ENCODE measurements at places on chromosomes 3 and 15.

DNA sequence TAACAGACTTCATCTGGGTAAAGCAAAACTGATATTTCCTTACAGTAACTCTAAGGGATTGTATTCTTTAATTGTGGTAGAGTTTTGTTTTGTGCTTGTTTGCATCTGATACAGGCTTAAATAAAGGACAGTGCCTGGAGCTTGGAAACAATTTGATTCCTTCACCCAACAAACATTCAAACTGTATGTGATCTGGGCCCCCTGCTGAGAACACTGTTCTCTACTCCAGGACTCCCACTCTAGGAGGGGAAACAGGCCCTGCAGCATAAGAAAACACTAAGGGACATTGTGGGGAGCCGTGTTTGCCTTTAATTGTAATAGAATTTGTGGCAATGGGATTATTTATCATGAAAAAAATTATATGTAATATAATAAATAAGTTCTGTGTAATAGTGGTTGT, 56.9 kb downstream of the CTDSPL start:
- no peak for ATAC-seq

GRCh38 chr3:178492491-178492890, 43.7 kb upstream of the KCNMB2 start:
- ATAC-seq = no peak

GRCh38 chr3:7588236-7588635, 727.3 kb downstream of the GRM7 start:
- ATAC-seq = no peak

DNA sequence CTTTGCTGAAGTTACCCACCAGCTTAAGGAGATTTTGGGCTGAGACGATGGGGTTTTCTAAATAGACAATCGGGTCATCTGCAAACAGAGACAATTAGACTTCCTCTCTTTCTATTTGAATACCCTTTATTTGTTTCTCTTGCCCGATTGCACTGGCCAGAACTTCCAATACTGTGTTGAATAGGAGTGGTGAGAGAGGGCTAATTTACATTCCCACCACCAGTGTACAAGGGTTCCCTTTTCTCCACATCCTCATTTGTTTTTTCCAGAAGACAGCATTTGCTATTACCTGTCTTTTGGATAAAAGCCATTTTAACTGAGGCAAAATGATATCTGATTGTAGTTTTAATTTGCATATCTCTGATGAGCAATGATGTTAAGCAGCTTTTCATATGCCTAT, 329.9 kb upstream of the TPRG1 start:
- ATAC-seq = no peak

DNA sequence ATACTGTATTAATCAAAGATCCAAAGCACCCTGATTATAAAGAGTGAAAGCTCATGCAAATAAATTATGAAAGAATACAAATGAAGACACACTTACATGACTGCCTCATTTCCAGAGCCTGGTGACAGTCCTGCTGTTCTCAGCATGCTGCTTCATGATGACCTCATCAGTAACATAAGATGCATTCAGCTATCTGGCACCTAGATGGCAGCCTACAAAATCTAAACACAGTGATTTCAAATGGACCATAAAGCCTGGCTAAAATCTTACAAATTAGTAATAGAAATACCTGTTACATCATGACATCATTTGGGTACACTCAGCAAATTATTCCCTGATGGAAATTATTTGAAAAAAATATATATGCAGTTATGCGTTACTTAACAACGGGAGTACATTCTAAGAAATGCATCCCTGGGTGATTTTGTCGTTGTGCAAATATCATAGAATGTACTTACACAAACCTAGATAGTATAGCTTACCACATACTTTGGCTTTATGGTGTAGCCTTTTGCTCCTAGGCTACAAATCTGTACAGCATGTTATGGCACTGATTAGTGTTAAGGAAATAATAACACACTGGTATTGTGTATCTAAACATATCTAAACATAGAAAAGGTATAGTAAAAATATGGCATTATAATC, 207.2 kb downstream of the EPHA3 start:
- ATAC-seq = peak; percentile 100

GRCh38 chr3:5480190-5480589, 292.7 kb downstream of the EDEM1 start:
- no peak for ATAC-seq
